ENCODE measurements at places on chromosomes 4 and X.
A peak's percentile ranks its signal among the peaks of the same experiment; 100 is the strongest.

DNA sequence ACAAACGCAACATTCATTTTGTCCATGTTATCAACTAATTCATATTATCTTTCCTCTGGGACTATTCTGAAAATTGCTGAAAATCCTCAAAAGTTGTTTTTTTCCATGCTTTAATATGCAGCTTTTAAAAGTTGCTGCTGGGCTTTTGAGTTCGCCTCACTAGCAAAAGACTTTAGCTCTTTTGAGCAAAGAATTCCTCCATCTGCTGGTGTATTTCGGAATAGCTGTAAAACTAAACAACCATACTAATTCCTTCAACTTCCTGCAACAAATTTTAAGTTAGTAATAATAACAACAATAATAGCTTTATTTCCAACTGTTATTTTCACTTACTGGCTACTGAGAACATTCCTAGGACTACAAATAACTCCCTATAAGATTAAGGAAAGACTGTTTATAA is 124.5 kb upstream of the PLAC1 start:
- DNase-seq: peak; percentile 44

DNA sequence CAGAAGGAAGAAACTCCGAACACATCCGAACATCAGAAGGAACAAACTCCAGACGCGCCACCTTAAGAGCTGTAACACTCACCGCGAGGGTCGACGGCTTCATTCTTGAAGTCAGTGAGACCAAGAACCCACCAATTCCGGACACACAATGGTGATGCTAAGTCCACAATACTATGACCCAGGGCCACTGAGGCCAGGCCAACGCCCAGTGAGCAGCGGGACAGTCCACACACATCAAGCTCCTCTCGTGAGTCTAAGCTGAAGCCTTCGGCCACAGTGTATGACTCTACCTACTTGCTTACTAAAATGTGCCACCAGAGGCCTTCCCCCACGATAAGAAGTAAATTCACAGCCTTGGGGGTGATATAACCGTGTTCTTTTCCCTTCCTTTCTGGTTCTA is 10.2 kb upstream of the CDKN2AIP start:
- DNase-seq: no peak

DNA sequence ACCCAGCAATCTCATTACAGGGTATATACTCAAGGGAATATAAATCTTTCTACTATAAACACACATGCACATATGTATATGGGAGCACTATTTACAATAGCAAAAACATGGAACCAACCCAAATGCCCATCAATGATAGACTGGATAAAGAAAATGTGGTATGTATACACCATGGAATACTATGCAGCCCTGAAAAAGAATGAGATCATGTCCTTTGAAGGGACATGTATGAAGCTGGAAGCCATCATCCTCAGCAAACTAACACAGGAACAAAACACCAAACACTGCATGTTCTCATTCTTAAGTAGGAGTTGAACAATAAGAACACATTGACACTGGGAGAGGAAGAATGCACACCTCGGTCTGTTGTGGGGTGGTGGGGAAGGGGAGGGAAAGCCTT is 80.6 kb upstream of the TBX22 start:
- no peak for DNase-seq

DNA sequence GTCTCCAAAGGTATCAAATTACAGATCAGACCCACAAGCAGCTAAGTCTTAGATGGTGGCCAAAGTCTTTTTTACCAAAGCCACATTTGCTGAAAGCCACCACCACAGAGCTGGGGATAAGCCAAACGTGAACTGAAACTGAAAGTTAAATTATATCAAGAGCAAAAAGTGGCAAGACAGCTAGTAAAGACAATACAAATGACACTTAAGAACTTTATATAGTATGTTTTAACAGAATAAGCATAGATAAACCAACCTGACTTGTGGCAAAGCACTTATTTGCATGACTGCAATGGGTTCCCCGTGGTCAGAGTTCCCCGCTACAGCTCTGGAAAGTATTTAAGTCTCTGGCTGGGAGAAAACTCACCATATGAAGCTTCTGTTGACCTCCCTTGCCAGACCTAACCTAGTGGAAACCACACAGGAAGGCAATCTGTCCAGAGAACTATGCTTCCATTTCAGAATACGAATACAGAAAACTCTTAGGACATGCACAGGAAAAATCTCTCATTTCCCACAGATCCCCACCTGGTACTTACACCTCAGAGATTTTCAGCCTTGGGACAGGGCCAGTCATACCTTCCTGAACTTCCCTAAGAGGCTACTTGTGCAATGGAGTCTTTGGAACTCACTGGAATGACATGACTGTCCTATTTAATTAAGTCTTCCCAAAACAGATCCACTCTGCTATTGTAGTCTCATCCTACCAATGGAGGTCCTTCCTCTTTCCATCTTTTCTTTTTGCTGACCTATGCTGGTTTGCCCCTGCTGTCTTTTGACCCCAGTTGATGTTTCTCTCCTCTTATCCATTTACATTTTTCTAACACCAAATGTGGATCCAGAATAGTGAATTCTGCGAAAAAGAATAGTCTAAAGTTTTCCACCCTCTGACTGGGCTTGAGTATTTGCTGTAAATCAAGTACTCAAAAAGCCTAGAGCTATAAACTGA is 225.1 kb downstream of the NR3C2 start:
- DNase-seq: no peak

DNA sequence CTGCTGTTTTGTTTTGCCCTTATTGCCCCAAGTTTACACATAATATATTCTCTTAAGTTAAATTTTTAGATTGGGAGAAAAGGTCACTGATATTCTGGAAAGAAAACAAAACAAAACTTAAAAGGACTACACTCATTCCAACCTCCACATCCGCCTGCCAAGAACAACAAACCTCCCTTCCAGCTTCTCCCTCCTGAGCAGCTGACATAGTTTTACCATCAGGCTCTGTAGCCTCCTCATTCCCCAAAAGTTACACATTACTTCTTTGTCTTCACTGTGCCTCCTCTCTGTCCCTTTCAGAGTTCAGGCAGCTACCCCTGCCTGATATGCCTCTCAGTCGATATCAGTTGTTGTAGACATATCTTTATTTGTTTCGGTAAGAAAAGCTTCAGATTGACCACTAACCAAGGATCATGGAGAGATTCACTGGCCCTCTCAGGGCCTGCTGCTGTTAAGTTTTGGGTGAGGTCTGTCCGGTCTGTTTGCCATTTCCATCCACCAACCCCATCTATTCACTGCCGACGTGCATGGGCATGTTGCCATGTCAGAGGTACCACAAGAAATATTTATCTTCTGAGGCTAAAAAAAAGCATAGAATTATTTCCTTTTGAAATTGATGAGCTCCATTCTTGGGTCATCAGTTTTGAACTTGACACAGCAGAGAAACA is 164.1 kb downstream of the GASK1B start:
- peak; percentile 62 for DNase-seq

- DNase-seq: peak; percentile 18
These were observed 625.3 kb upstream of the PCDH7 start for GRCh38 chr4:30094887-30095286.

- DNase-seq: no peak
These were observed 455.9 kb downstream of the AFF2 start for GRCh38 chrX:148956352-148956751.

DNA sequence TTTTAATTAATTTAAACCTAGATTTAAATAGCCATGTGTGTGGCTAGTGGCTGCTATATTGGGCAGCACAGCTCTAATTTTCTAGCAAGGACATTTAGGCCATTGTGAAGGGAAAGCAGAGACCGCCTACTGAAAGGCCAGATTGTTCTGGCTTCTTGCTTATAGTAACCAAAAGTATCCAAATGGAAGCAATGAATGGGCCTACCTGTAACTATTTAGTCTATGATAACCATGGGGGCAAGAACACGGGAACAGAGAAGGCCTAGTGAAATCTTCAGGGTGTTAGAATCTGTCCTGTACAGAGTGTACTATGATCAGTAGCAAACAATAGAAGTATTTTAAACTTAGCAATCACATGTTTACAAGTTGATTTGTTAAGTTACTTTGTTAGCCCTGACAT is 16.5 kb upstream of the HPRT1 start:
- no peak for DNase-seq

GRCh38 chr4:75800972-75801371 is 76.6 kb downstream of the USO1 start:
- peak; percentile 20 for DNase-seq

- DNase-seq: peak; percentile 87
These were observed 236.9 kb upstream of the CTSO start for GRCh38 chr4:156190615-156191014.

GRCh38 chr4:138967313-138967712 is 48.3 kb upstream of the NOCT start:
- DNase-seq: no peak

GRCh38 chrX:153794897-153795816 is 689 bp downstream of the SSR4 start:
- DNase-seq: peak; percentile 8

GRCh38 chr4:177271091-177271490 is 38.6 kb upstream of the NEIL3 start:
- DNase-seq: peak; percentile 4

DNA sequence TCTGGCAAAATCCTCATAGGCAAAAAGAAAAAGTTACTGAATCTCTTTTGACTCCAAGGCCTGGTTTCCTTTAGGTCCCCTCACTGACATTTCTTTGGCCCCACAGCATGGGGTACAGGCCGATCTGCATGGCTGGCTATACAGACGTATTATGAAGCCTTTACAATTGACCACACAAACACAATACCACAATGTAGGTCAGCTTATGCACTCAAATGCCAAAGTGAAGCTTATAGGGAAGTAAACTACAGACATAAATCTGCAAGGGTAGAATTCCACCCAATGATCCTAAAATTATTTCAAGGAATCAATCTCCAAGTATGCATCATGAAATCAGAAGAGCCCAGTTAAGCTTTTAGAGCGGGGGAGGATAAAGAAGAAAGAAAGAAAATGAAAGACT is 20.7 kb downstream of the STX18 start:
- no peak for DNase-seq

- DNase-seq: no peak
These were observed 19.2 kb downstream of the STIM2 start for GRCh38 chr4:26879805-26880204.

- DNase-seq: no peak
These were observed 9.6 kb upstream of the SLC25A14 start for GRCh38 chrX:130330146-130330545.

DNA sequence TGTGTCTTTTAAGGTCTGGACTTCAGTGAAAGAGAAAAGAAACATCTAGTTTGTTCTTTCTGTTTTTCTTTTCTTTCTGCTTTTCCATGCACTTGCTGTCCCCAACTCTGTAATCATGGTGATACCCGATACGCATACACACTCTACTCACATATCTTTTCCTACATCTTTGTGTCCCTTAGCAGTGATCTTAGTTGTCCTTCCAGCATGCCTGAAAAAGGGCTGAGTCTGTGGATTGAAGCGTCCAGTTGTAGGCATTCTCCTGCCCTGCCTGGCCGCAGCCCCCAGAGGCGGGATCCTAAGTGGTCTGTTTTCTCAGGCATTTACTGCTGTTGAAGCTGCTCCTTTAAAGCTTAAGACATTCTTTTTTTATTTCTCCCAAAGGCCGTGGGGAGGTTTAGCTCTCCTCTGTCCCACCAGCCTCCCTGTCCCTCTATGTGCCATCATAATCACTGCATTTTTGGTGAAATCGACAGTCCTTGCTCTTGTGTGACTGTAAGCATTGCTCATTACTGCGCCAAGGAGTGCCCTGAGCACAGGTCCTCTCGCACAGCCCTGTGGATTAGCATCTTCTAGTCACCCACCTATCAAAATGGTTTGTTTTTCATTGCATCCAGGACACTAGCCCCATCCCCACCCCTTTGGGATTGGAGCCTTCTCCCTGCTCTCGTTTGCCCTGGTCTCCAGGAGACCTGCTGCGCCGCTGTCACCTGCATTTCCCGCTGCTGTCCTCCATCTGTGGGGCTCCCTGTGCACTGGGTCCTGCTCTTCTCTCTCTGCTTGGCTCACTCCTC is 4.4 kb downstream of the RGS12 start:
- no peak for DNase-seq

- no peak for DNase-seq
These were observed 62.7 kb downstream of the DCTD start for GRCh38 chr4:182854466-182854865.

DNA sequence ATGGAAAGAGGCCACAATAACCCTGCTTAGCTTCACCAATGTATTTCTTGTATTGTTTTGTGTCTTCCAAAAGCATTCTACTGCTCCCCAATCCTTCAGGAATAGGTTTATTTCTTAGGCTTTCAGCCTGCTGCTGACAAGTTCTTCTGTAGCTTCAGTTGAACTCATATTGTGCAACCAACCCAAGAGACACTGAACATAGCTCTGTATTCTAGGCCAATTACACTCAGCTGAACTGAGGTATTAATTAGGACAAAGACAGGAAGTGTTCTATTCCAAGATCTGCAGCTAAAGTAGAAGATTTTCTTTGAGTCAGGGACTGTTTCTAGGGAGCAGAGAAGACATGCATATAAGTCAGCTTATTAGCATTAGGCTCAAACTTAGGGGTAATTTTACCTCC is 151.8 kb downstream of the LHFPL1 start:
- no peak for DNase-seq

DNA sequence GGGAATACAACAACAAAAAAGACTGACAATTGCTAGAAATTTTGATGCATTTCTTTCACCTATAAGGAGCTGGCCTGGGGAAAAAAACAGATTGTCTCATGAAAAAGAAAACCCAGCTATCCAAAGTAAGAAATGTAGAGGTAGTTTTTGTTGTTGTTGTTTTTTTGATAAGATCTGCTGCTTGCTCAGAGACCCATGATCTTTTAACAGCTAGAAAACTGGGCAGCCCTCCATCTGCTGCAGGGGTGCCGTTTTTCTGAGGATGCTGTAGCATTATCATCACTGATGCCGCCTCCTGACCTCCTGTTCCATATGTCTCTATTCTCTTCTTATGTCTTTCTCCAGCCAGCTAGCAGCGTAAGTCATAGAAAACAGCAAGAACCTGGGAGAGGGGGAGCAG is 98.3 kb downstream of the BMPR1B start:
- no peak for DNase-seq

GRCh38 chr4:6905516-6906445 is 3.8 kb upstream of the TBC1D14 start:
- no peak for DNase-seq

DNA sequence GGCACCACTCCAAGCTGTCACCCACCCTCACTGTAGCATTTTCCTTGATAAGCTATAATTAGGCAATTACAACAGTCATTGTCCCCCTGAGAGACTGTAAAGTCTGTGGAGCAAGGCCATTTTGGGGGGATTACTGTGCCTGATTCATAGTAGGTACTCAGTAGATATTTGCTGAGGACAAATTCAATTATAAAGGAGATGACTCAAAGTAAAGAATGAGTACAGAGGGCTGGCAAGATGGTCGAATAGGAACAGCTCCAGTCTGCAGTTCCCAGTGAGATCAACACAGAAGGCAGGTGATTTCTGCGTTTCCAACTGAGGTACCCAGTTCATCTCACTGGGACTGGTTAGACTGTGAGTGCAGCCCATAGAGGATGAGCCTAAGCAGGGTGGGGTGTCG is 42.0 kb downstream of the MAOB start:
- no peak for DNase-seq

All from fibroblast of skin of back (primary cell).